ENCODE measurements at places on chromosomes 2 and 18.

- DNase-seq: no peak
Observed at GRCh38 chr2:218981881-218982585, 3.0 kb downstream of the FEV start.

DNA sequence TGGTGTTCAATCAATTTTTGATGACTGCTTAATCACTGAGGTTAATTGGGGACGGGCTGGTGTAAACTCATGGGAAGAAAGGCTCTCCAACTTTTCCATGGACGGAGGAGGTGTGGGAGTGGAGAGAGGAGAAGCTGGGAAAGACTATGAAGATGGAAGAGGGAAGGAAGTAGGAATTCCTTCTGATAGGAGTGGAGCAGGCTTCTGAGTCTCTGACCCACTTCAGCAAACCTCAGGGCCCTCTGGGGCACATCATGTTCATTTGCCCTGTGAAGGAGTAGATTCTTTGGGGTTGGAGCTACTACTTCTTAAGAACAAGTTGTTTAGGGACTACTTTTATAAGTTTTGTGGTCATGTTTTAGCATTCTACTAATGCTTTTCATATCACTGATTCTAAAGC, 87.0 kb upstream of the MAP4K3 start:
- DNase-seq: no peak

GRCh38 chr2:134845719-134846118, 7.3 kb downstream of the ACMSD start:
- DNase-seq: no peak

DNA sequence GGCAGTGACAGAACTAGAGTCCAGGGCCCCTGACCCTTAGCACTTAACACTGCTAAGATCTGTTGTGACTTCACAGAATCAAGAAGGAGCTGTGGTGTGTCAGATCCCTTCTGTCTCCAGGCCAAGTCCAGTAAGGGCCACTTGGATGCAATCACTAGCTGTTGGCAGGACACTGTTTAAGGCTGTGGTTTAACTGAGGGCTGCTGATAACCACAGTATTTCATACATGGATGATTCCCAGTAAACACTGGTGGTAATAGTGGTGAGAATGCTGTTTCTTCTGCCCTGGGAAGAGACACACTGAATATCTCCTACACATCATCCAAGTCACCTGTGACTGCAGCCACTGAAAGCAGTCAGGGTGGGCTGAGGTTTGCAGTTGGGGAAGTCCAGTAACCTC, 77.7 kb upstream of the FBXO11 start:
- DNase-seq: no peak

GRCh38 chr18:10230072-10230471, 224.4 kb upstream of the APCDD1 start:
- DNase-seq: no peak

GRCh38 chr2:240323601-240324291, 111.7 kb upstream of the GPC1 start:
- no peak for DNase-seq

DNA sequence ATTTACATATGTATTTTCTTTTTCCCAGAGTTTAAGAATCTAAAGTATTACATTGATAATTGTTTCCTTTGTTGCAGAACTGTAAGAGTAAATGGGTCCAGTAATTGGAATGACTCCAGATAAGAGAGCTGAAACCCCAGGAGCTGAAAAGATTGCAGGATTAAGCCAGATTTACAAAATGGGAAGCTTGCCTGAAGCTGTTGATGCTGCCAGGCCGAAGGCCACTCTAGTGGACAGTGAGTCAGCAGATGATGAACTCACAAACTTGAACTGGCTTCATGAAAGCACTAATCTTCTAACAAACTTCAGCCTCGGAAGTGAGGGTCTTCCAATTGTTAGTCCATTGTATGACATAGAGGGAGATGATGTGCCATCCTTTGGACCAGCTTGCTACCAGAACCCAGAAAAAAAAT, 183.8 kb upstream of the STON1 start:
- DNase-seq: no peak

- DNase-seq: no peak
Observed at GRCh38 chr2:64470766-64471295, 16.9 kb downstream of the LGALSL start.

DNA sequence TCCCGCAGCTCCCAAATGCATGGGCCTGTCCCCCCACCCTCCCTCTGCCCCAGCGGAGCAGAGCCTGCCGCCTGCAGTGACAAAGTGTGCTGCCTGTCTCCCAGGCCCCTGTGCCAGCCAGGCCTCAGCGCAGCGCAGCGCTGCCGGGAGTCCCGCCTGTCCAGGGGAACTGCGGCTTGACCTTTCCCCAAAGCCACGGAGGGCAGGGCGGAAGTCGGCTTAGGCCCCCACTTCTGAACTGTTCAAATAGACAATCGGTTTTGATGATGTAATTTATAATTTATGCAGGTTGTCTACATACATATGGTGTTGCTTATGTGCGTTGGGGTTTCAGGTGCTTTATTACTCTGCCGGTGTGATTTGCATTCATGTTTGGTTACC, 7.1 kb downstream of the GBX2 start:
- DNase-seq: no peak

DNA sequence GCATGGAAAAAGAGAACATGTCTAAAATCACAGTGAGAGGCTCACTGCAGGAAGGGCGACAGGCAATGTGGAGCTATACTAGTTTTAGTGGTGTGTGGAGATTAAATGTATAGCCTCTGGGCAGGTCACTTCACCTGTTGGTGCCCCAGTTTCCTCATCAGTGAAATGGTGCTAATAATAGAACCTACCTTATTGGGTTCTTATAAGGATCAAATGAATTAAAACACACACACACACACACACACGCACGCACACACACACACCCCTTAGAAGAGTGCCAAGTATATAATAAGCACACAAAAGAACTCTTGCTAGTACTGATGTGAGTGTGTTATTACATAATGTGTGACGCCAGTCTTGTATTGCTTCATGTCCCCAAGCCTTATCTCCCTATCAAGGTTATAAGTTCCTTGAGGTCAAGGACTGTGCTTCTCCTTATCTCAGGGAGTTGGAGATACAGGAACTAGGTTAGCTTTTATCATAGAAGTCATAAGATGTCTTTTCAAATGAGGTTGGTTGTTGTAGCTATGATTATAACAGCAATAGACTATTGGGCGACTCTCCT, 98.0 kb upstream of the CXCR4 start:
- no peak for DNase-seq

GRCh38 chr18:28198620-28199019, 21.7 kb upstream of the CDH2 start:
- no peak for DNase-seq

DNA sequence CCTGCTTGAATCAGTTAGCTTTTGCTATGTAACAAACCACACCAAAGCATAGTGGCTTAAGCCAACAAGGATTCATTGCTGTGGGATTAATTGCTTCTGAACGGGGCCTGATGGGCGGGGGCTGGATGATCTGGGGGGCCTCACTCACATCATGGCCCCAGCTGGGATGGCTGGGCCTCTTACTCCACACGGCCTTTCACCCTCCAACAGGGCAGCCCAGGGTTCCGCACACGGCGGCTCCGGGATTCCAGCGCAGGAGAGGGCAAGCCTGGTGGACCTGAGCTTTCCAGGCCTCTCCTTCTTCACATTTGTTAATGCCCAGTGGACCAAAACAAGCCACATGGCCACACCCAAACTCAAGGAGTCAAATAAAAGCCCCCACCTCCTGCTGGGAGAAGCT, 86.3 kb upstream of the PHLPP1 start:
- DNase-seq: no peak

GRCh38 chr18:27922780-27923179, 254.2 kb downstream of the CDH2 start:
- DNase-seq: no peak

DNA sequence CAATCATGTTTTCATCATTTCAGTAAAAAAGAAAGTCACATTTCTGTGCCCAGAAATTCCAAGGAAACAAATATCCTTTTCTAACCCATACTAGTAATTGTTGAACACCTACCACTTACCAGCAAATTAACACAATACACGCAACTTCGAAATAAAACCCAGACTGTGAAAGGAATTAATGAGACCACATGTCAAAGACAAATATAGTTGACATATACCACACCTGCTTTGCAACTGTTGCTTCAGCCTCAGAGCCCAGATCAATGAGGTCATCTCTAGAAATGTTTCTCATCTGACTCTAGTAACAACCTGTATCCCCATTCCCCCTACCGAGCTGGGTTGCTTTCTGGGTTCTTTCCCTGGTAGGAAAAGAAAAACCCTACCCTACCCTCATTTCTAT, 52.6 kb downstream of the TRIP12 start:
- no peak for DNase-seq

DNA sequence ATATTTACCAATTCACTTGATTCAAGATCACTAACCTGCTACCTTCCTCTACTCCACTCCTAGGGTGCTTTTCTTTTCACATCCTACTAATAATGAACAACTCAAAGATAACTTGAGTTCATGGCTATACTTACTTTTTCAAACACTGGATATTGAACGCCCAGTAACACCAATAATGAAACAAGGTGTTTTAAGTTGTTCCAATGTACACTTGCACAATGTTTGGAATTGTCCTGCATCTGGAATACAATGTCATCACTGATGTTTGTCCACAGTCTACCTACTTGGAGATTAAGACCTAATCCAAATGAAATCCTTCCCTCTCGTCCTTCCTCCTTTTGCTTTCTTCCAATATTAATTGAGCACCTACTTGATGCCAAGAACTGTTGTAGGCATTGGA, 218.3 kb upstream of the TMEM200C start:
- DNase-seq: no peak

GRCh38 chr2:56286936-56287335, 103.1 kb downstream of the CCDC85A start:
- no peak for DNase-seq

DNA sequence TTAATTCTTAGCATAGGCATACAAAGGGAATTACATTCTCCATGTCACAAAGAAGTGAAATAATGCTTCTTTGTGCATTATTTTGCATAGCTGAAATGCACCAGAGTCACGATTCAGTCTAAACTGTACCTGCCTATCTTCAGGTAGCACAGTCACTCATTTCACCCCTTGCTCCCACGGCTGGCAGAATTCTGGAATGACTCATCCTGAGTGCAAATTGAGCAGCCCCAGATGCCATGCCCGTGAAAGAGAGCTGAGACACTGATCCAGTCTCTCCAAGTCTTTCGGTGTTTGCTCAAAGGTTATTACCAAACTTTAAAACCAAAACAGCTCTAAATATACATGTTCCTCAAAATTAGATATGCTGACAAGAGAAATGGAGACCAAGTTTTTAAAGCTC, 168.3 kb upstream of the POU3F3 start:
- DNase-seq: no peak

DNA sequence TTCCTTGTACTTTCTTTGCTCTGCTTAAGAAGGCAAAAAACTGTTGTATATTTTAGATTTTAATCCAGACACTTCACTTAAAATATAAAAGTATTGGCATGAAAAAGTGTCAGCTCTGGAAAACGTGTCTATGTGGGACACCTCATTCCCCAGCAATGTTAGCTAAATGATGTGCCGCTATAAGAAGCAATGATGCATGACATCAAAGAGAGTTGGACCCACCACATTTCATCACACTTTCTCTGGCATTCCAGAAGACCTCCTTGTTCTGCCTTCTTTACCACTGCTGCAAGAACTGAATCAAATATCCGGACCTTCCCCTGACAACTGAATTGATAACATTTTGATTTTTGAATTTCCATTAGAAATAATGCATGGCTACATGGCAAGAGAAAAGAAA, 242.4 kb upstream of the TANK start:
- no peak for DNase-seq

GRCh38 chr2:147600223-147600622, 244.6 kb upstream of the ACVR2A start:
- DNase-seq: no peak

DNA sequence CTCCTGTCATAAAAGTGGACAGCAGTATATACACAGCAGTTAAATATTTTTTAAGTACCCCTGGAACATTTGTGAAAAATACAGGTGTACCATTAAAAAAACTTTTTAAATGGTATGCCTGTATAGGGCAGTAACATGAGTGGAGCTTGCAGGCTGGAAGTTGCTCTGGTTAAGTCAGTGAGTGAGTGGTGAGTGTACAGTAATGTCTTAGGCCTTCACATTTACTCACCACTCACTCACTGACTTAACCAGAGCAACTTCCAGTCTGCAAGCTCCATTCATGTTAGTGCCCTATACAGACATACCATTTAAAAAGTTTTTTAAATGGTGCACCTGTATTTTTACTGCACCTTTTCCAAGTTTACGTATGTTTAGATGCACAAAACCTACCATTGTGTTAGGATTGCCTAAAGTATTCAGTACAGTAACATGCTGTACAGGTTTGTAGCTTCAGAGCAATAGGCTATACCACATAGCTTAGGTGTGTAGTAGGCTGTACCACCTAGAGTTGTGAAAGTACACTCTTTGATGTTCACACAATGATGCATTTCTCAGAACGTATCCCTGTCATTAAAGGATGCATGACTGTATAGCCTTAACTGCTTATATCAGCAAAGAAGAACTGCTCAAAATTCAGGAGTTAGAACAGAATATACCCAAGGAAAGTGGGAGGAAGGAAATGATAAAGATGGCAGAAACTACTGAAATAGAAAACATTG, 112.6 kb downstream of the EHBP1 start:
- DNase-seq: no peak

DNA sequence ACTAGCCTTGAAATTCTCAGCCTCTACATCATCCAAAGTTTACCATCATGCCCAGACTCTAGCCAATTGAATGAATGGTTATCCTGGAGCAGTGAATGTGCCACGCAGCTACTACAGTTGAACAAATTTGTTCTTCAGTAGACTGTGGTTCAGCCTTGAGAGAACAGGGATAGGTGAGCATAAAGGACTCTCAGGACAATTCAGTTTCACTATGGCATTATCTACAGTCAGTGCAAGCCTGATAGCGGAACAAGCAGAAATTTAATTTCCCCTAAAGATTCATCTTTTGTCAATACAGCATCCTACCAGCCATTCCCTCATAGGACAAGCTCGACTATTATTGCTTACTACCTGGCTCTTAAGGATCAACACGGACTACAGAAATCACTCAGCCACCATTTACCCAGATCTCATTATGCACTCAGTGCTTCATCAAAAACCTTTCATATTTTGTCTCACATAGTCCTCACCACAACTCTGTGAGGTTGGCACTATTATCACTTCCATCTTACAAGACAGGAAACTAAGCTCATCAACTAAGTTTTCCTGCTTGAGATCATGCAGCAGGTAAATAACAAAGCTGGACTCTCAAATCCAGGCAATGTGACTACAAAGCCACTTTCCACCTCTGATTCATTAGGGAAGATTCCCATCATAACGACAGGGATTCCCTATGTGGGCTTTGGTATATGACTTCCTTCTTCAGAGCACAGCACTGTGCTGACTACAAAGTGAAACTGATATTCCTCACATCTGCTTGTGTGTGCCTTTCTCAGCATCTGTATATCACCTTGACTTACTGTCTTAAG, 181.5 kb upstream of the ACVR2A start:
- DNase-seq: no peak

- peak; percentile 38 for DNase-seq
Observed at GRCh38 chr2:219119422-219120043, 41.1 kb downstream of the NHEJ1 start.

Data from effector memory CD8-positive, alpha-beta T cell (primary cell).